NCI-H1105 treated with DMSO at 0.1 percent for 48 hours (cell line): ENCODE measurements at places on chromosomes 1 and 21.

GRCh38 chr1:158496374-158496773 is 24.4 kb downstream of the OR10R2 start:
- peak; percentile 94 for DNase-seq

DNA sequence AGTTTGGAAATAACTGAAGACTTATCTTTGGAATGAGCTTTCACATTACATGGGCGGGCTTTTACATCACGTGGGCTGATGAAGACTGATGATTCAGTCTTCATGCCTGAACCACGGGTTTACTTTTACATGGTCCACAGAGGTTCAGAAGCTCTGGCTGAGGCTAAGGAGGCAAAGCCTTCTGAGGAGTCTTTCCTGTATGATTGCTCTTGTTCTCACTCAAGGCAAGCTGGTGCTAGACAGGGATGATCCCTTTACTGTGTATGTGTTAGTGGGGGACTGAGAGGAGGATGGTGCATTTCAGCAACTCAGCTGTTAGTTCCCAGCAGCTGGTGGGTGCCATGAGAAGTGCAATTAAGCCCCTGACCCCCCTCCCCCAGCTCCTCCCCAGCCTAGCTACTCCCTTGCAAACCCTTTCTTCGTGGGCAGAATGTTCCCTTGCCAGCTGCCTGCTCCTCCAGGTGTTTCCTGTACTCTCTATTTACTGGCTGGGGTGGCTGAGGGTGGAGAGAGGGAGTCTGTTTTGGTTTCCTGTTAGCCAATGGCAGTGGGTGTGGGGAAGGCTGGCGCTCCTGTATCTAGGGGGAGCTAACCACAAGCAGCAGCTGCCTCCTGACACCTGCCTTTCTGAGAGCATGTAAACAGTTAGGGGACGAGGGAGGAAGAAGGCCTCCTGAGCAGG is 15.4 kb downstream of the BTG2 start:
- DNase-seq: peak; percentile 99

DNA sequence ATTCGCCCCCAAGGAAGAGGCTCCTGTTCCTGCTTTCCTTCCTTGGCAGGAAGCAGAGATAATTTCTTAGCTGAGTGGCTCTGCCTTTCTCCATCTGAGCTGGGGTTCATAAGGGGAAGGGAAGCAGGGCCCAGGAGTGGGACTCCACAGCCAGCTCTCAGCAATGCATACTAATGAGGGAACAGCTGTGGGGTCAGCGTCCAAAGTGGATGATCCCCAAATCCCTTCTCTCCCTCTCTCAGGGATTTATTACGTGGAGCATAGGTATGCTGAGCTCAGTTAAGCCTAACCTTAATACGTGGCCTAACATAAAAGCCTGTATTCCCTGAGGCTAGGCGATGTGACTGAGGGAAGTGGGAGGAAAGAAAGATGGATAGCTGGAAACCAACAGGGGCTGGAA is 87.3 kb upstream of the CTTNBP2NL start:
- no peak for DNase-seq

- DNase-seq: peak; percentile 7
Observed at GRCh38 chr21:43611598-43612369, 47.5 kb downstream of the HSF2BP start.

- DNase-seq: no peak
Observed at GRCh38 chr1:155017946-155018316, 15.3 kb downstream of the ZBTB7B start.

- DNase-seq: no peak
Observed at GRCh38 chr1:20160034-20160433, 20.9 kb downstream of the PLA2G2F start.

DNA sequence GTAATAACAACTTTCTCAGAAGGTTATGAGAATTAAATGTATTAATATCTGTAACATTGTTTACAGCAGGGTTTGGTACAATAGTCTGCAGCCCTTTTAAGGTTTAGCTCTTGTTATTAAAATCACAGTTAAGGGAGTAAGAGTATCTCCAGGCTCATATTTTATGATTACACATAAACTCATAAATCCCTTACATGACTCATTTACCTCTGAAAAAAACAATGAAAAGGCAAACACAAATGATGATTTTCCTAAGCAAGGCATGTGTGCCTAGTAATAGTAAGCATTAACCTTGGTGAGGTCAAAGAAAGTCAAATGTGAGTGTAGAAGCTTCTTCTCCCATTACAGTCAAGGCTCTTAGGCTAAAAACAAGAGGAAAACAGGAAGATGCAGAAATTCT is 84.5 kb upstream of the ADGRL4 start:
- DNase-seq: no peak

DNA sequence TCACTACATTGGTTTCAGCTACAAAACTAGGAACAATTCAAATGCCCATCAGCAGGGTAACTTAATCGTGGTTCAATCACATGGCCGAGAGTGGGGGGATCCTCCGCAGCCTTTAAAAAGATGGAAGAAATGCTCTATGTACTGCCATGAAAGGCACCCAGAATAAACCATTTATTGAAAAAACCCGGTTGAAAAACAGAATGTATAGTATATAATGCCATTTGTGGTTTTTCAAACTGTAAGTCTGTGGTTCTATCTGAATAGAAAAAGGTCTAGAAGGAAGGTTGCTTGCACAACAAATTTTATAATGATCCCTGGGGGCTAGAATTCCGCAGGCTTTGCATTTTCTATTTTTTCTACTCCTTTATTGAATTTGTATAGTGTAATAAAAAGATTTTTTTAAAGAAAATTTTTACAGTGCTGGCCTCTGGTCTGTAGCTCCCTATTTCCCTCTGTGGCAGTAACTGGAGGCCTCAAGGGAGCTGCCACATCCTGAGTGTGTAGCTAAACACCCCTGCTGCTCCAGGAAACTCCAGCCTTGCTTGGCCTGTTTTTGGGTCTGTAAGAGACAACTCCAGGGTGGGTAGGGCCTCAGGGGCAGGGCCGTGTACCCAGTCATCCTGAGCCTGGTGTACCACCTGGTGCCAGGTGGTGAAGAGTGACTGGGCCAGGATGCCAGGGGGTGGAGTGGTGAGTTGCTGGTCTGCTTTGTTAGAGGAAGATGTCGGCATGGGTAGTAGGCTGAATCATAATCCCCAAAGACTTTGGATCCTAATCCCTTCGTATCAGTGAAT is 51.5 kb upstream of the EPS8L3 start:
- DNase-seq: no peak

DNA sequence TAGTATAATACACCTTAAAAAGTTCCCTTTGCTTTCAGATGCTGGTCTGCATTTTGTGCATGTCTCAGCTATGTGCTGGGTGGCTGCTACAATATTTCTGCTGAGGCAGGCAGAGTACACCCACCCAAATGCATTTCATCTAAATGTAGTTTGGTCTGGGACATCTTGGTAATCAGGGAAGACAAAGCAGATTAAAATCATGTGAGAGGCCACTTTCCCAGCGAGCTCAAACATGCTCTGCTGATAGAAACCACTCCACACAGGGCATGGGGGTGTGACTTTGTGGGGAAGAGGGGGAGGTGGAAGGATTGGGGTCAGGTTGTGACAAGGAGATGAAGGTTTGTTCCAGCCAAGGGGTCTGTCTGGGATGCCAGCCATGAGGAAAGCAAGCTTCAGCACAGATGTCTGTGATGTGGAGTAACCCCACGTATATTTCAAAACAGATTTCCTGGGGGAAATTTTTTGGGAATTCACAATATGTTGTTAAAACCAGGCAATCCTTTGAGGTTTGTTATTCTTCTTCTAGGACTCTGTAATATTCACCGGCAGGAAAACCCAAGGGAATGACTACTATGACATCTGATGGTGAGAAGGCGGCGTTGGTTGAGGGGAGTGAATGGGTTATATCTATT is 255.1 kb upstream of the FGGY start:
- DNase-seq: no peak

- peak; percentile 59 for DNase-seq
Observed at GRCh38 chr1:84892705-84893618, at the start of gene LPAR3. TSS of gene LPAR3 (minus strand) at chr1:84893206. CDS start at chr1:84866120, 27,086 bp downstream.

- DNase-seq: peak; percentile 98
Observed at GRCh38 chr1:46643368-46643775, 24.8 kb downstream of the ATPAF1 start.

- DNase-seq: no peak
Observed at GRCh38 chr21:43731476-43731875, 12.5 kb downstream of the PDXK start.

- no peak for DNase-seq
Observed at GRCh38 chr1:241870336-241870735, 22.3 kb downstream of the EXO1 start.

DNA sequence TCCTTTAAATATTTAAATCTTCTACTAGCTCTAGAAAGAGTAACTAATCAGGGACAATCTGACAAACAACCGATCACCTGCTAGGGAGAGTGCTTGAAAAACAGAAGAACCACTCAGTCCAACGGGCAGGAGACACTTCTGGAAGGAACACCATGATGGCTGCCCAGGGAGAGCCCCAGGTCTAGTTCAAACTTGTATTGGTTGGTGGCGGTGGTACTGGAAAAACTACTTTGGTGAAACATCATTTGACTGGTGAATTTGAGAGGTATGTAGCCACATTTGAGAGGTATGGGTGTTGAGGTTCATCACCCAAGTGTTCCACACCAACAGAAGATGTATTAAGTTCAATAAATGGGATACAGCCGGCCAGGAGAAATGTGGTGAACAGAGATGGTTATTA is 4.8 kb upstream of the WDR47 start:
- no peak for DNase-seq

GRCh38 chr1:228176024-228176395 is 10.4 kb downstream of the IBA57 start:
- DNase-seq: no peak

DNA sequence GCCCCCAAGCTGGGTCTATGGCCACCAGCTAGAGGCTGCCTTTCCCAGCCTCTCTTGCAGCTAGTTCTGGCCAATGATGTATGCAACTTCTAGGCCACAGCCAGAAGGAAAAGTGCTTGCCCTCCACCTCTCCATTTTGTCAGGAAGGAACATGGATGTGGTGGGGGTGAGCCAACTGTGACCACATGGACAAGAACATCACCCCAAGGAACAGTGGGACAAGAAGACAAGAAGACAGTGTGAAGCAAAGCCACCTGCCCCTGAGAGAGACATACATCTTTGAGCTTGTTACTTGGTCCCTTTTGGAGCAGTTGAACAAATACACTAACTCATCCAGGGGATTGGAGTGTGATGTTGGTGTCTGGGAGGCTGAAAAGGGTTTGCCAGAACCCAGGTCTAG is 105.8 kb upstream of the EDN2 start:
- DNase-seq: no peak

GRCh38 chr1:205073511-205073910 is 10.7 kb downstream of the TMEM81 start:
- DNase-seq: no peak

DNA sequence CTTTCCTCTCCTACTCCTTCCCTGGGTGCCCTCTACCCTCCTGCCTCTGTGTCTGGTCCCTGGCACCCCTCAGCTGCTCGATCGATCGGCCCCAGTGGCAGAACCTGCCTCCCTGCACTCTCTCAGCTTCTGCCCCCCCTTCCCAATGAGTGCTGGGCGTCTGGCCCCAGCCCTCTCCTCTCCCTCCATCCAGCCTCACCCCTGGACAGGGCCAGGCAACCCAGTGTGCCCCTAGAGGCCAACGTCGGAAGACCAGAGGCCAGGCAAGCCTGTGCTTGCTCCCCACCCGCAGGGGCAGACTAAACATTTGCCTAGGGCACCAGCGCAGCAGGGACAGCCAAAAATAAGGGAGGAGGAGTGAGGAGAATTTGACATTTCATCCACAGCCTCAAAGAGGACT is 43.5 kb downstream of the LGR6 start:
- peak; percentile 50 for DNase-seq

DNA sequence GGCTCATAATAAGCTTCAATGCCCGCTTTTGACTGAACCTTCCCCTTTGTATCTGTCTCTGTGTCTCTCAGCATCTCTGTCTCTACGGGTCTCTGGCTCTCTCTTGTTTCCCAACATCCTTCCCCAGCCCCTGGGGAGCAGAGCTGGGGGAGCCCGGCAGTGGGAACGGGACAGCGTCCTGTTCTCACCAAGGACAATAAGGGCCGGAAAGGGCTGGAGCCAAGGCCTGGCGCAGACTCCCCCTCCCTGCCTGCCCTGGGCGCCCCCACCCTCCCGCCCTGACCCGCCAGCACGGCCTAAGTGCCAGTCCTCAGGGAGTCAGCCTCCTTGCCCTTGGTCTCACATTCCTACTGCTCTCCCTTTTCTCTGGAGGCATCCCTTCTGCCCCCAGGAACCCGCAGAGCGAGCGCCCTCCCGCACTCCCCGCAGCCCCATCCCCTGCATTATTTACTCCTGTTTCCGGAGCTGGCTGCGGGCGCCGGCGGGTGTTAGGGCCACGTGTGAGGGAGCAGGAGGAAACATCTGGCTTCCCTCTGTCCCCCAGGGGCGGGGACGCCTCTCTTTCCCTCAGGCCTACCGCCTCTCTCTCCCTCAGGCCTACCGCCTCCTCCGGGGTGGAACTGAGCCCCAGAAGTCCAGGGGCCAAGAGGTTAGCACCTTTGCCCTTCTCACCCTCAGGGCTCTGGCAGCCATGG is 6.5 kb downstream of the KRTCAP2 start:
- DNase-seq: no peak

- DNase-seq: no peak
Observed at GRCh38 chr1:180299479-180300221, 69.6 kb downstream of the LHX4 start.

GRCh38 chr1:145957443-145958319 is at the start of gene LIX1L:
TSS of gene LIX1L (minus strand) at chr1:145958017. CDS start at chr1:145957927, 90 bp downstream.
- peak; percentile 97 for DNase-seq

DNA sequence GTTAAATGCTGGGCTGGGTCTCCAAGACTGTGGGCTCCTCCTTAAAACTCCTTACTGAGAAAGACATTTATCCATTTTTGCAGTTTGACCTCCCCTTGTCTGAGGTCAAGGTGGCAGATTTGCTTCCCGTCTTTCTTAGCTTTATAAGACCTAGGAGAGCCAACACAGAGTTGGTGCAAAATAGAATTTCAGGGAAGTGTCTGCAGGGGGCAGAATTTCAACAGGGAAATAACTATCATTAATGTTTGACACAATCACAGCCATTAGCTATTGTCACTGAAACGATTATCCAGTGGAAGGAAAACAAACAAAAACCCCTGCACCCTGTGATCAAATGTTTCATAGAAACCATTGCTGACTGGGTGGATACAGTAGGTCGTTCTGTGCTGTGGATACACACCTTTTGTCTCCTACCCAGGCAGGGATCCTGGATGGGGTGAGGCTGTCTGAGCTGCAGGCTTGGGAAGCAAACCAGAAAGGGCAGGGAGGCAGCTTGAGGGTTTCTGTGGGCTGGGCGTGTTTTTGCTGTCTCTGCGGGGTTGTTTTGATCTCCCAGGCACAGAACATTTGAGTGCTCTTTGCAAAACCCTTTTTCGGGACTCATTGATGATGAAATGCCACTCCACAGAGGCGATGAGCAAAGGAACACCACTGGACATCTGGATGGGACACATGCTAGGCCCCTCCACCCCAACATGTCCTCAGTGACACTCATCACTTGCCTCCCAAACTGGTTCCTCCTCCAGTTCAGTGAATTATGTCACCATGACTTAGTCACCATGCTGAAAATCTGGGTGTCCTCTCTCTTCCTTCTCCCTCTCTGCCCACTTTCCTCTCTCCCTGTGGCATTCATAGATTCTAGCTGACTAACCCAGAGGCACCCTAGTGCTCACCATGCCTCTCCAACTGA is 94.2 kb upstream of the SERBP1 start:
- DNase-seq: peak; percentile 7

- DNase-seq: no peak
Observed at GRCh38 chr1:22048351-22049192, 3.9 kb upstream of the CDC42 start.

- no peak for DNase-seq
Observed at GRCh38 chr21:18138507-18138906, 106.1 kb upstream of the CHODL start.

- no peak for DNase-seq
Observed at GRCh38 chr1:246768403-246769020, 44.3 kb downstream of the SCCPDH start.
